Inflammatory macrophage treated with lipopolysaccharide for 1 hour (primary cell): ENCODE measurements at places on chromosomes 5 and 9.
A peak's percentile ranks its signal among the peaks of the same experiment; 100 is the strongest.

- DNase-seq, result no peak
Measured at GRCh38 chr5:167061695-167062094, 1229.8 kb upstream of the WWC1 start.

DNA sequence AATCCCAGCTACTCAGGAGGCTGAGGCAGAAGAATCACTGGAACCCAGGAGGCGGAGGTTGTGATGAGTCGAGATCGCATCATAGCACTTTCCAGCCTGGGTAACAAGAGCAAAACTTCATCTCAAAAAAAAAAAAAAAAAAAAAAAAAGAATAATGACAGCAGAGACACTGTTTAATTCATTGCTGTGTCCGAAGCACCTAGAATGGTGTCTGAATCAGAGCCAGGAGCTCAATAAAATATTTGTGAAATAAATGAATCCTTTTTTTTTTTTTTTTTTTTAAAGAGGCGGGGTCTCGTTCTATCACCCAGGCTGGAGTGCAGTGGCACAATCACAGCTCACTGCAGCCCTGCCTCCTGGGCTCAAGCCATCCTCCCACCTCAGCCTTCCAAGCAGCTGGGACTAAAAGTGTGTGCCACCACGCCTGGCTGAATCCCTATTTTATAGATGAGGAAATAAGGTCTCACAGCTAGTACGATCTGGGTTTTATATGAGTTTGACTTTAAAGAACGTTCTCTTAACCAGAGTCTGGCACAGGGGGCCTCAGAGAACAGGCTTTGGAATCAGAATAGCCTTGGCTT lies 47.8 kb downstream of the THOC3 start:
- DNase-seq, result no peak

GRCh38 chr9:90834828-90835595 lies 33.4 kb downstream of the SYK start:
- no peak for DNase-seq

- no peak for DNase-seq
Measured at GRCh38 chr5:92019376-92019990, 636.4 kb upstream of the ARRDC3 start.

DNA sequence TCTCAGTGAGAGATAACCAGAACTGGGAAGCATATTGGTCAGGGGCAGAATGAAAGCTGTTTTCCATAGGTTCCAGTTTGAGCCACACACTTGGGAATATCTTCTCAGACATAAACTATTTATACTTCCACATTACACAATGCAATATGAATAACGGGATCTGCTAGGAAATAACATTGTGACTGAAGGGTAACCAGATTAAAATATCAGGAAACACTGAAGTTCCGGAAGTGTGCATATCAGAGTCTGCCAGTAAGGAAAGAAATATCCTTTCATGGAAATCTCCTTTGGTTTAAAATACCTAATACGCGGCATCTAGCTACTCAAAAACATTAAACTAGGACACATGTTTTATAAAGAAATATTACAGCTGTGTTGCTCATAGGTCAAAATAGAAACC lies 56.3 kb downstream of the ST8SIA4 start:
- peak; percentile 21 for DNase-seq

DNA sequence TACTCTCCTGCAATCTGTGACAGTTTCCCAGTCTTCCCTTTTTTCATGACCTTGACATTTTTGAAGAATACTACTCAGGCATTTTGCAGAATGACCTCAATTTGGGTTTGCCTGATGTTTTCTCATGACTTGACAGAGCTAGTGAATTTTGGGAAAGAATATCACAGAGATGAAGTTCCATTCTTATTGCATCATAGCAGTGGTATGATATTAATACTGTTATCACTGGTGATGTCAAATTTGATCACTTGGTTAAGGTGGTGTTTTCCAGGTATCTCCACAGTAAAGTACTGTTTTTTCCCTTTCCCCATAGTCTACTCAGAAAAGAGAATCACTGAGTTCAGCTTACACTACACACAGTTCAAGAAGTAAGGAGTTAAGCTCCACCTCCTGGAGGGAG lies 56.2 kb upstream of the XPA start:
- no peak for DNase-seq

GRCh38 chr5:119367502-119368237 lies 11.9 kb downstream of the TNFAIP8 start:
- peak; percentile 82 for DNase-seq

- DNase-seq, result no peak
Measured at GRCh38 chr5:103090791-103091190, 29.1 kb downstream of the GIN1 start.

DNA sequence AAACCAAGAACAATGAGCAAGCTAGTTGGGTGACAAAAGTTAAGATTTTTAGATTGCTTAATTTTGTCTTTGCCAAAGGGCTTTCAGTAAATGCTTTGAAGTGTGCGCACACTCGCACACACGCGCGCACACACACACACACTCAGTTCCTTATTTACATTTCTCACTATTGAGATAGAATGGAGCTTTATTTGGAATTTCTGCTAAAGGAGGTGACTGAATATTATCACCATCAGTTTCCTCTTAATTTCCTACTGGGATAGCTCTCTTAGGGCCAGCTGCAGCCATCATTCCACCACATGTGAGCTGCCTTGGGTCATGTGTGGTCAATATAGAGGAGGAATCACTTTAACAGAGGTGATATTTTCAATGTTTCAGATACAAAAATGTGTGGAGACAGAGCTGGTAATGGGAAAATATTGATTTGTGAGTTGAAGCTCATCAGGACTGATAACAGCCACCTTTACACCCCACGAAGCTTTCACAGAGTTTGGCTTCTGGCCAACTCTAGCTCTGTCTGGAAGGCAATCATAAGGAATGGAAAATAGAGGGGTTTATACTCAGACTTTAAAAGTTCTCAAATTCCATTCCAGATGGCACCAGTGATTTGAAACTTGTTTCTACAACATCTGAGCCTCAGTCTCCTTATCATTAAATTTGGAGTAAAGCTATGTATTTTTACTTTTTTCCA lies 99.9 kb downstream of the MACIR start:
- no peak for DNase-seq

GRCh38 chr9:137326445-137327065 lies 24.5 kb upstream of the NRARP start:
- DNase-seq, result peak; percentile 73

- DNase-seq, result no peak
Measured at GRCh38 chr9:13278368-13279246, 885 bp downstream of the MPDZ start.

GRCh38 chr5:59760785-59761348 lies 132.7 kb downstream of the PDE4D start:
- DNase-seq, result peak; percentile 31

DNA sequence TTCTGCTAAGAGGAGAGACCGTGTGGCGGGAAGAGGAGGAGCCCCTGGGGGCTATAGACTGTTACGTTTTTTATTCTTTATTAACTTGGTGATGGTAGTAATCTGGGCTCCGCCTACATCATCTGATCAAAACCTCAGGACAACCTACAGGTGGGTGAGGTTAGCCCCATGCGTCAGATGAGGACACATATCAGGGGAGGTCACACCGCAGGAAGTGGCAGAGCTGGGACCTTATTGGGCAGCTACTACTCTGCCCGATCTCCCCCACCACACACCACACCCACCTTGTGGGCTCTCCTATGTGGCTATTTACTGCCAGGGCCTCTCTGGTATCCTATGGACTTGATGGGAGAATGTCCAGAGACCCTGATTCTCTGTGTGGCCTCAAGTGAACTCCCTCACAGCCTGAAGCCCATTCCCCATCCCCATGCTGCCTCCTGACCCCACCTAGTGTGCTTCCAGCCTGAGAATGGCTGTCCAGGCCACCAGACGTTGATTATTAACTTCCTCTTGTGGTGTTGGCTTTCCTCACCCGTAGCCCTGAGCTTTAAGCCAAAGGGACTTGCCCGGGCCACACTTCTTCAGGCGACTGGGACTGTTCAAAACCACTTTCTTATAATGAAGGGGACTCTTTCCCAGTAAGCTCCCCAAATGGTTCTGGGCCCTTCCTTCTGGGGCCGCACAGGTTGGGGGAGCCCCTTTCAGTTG lies 8.2 kb downstream of the UNC5A start:
- peak; percentile 7 for DNase-seq
